CD4-positive, alpha-beta T cell treated with Interleukin-21 for 1 hour (primary cell): ENCODE measurements at places on chromosomes 6 and 20.

DNA sequence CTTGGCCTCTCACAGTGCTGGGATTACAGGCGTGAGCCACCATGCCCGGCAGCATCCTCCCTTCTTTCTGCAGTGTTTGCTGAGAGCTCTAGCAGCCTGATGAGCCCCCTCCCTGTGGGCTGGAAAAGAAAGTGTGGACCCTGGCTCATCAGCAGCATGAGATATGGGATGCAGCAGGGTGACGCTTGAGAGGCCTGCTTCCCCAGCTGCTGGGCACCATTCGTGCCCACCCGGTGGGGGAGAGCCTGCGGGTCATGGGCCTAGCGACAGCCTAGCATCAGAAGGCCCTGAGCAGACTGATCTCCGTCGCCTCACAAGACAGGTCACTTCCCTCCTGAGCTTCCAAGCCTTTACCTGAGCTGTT lies 16.0 kb upstream of the CCDC167 start:
- DNase-seq = no peak

GRCh38 chr6:35019171-35019570 lies 122.0 kb downstream of the TCP11 start:
- DNase-seq = no peak

DNA sequence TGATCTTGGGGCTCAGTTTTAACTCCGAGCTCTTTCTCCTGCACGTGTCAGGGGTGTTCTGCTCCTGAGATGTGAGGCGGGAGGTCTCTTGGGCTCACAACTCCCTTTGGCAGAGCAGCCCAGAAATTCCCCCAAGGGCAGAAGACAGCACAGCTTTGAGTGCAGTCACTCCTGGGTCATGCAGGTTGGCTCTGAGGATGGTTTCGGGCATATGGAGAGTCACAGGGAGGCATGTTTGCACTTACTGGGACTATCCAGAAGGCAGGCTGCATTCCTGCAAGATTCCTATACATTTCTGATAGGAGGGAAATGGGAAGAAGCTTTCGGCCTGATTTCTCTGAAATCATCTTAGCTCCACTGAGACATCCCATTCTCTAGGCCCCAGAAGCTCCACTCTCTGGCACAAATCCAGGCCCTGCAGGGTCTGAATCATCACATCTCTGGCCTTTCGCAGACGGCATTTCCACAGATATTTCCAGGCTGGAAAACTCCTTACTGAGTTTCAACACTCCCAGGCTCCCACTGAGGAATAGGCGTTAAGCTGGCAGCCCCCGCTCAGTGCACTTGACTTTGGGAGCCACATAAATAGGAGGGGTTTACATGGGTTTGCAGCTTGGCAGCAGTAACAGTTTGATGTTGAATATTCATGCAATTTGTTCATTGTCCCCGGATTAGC lies 39.7 kb downstream of the AGPAT4 start:
- DNase-seq = no peak

DNA sequence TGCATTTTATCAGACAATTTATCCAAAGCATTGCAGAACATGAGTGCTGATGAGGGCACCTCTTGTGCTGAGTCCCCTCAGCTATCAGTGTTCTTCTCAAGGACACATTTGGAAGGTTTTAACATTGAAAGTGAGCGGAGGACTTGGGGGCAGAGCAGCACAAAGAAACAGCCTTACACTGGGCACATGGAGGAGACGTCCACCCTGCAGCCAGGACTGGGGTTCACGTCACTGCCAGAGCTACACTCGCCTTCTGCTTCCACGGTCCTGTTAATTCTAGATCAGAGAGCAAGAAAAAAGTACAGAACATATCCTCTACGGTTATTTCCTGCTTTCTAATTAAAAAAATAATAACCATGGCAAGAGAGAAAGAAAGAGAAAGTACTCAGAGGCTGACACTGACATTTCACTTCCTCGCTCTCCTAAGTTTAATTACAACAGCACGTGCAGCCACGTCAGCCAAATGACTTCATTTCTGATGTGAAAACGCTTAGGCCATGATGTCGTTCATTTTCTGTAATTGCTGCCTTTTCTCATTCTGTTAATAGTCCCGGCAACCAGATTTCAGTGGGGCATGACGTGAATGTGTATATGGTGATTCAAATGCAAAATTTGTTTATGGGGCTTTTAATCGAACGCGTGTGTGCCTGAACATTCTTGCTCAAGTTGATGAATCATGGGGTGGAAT lies 5.1 kb downstream of the PRND start:
- peak; percentile 67 for DNase-seq

DNA sequence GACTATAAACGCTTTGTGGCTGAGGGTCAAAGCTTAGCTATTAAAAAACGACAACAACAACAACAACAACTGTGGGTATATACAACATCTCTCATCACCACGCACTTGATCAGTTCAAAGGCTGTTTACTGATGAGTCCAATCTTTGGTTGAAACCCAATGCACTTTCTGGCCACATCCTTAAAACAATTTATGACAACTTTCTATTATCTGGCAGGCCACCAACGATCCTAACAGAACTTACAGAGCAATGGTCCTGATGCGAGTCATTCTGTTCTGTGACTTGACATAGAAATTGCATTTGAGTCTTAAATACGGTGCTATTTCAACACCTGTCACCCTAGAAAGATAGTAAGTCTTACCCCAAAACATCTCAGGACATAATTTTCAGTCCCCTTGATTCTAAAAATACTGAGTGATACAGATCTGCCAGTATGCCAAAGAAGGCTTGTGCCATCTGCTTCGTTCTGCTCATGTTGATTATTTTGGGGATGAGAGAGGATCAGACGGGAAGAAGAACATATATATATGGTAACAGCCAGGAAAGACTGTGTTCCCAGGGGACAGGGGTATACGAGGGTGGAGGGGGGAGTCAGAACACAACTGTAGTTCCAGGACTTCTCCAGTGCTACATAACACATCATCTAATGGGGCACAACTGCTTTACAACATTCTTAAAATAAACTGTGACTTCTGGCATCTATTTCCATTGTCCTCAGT lies 55.8 kb downstream of the PLAGL1 start:
- no peak for DNase-seq

DNA sequence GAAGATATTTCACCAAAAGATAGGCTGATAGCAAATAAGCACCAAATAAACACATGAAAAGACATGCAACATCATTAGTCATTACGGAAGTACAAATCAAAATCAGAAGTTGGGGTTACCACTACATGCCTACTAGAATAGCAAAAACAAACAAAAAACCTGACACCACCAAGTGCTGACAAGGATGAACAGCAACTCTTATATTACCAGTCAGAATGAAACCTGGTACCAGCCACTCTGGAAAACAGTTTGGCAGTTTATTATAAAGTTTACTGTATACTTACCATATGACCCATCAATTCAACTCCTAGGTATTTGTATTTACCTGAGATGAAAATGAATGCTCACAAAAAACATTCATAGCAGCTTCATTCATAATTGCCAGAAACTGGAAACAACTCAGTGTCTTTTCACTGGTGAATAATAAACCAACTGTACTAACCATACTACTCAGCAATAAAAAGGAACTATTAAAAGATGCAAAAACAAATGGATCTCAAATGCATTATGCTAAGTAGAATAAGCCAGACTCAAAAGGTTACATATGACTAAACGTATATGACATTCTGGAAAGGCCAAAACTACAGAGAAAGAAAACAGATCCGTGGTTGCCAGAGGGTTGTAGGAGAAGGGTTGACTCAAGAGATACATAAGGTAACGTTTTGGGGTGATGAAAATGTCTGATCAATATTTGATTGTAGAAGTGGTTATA lies 33.0 kb downstream of the NUP153 start:
- DNase-seq = peak; percentile 19

GRCh38 chr20:42987376-42988114 lies 202.2 kb downstream of the PTPRT start:
- no peak for DNase-seq

DNA sequence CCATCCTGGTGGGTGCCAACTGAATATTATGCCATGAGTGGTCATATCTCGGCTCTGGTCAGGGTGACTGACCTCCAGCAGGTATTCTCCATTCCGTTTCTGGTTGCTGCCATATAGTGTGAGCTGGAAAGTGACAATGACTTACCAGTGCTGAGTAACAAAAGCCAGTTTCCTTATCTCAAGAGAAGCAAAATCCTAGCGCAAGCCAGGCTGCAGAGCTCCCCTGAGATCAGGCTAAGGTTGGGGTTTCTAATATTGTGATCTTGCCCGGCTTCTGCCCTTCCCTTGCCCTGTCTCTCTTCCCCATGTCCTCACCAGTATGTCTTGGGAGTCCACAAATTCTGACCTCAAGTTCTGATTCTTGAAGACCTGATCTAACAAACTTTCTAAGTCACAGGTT lies 271.3 kb upstream of the SPTLC3 start:
- no peak for DNase-seq

GRCh38 chr6:92647630-92648029 lies 771.7 kb downstream of the EPHA7 start:
- DNase-seq = no peak

DNA sequence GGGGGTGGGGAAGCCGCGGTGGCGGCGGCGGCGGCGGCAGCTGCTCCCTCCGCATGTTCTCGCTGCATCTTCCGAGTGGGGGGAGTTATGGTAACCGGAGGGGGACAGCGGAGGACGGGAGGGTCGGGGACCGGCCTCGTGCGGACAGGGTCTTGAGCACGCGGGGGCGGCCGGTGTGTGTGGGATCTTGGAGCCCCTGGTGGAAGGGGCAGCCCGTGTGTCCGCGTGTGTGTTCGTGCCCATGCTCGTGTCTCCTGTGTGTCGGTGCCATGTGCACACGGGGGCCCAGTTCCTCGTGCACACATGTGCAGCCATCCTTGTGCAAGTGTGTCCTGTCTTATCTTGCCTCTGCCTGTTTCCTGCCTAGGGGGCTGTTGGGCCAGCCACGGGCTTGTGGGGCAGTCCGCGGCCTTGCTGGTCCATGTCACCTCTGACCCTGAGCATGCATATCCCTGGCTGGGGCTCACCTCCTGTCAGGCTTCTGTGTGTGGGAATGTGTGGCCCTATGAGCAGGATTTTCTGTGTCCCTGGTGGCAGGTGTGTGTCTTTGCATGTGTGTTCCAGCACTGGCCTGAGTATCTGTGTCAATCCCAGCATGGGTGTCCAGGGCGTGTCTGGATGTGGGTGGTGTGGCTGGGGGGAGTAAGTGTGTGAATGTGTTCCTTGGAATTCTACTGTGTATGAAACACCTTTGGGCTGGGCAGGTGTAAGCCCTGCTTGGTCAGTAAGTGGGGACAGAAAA lies 8.5 kb downstream of the SYNGAP1 start:
- peak; percentile 46 for DNase-seq

GRCh38 chr20:57395111-57395966 lies 4.1 kb downstream of the RBM38 start:
- DNase-seq = no peak

- no peak for DNase-seq
Measured at GRCh38 chr6:132973514-132973993, 159.2 kb downstream of the RPS12 start.

GRCh38 chr6:43623880-43624785 lies 4.9 kb downstream of the GTPBP2 start:
- DNase-seq = no peak
